AG04449 (cell line): ENCODE measurements at places on chromosomes 1 and 21.

DNA sequence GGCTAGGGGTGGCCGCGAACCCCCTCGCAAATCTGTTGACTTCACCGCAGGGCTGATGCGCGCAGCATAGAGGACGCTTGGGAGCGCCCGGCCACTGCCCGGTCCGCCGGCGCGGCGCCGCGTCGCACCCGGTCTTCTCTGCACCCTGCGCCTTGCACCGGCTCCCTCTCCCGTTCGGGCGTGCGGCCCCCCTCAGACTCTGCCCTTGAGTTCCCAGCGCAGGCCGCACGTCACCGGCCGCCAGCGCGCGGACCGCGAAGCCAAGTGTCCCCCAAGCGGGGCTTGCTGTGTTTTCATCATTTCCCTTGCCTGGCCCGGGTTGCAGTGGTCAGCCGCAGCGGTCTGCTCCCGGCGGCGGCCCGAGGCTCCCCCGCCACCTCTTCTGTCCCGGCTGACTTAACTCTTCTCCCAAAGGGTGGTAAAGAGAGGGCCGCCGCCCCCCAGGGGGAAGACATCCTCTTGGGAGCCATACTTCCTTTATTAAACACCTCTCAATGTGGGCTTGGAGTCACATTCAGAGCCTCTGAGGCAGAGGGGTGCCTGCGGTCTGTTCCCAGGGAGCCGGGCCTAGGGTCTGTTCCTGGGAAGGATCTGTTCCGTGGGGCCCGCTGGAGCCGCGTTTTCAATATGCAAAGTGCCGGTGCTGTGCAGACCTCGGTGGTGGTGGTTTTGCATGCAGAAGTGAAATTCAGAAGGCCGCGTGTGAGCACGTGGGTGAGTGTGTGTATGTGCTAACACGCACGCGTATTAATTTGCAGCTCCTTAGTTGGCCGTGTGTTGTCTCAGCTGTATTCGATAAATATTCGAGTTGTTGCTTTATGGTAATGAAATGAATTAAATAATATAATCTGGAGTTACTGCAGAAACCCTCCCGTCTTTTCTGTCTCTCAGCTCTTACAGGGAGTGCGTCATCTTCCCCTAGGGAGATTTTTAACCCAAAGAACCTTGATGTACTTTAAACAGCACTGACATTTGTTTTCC is 17.6 kb downstream of the PBX1 start:
- DNase-seq = no peak

DNA sequence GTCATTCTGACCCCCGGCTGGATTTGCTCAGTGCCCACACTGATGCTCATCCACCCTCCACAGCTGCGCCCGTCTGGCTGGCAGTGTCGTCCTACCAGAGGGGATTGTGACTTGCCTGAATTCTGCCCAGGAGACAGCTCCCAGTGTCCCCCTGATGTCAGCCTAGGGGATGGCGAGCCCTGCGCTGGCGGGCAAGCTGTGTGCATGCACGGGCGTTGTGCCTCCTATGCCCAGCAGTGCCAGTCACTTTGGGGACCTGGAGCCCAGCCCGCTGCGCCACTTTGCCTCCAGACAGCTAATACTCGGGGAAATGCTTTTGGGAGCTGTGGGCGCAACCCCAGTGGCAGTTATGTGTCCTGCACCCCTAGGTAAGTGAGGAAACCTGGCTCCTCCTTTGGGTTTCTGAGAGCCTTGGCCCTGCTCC is 5.7 kb upstream of the EFNA4 start:
- DNase-seq = no peak

DNA sequence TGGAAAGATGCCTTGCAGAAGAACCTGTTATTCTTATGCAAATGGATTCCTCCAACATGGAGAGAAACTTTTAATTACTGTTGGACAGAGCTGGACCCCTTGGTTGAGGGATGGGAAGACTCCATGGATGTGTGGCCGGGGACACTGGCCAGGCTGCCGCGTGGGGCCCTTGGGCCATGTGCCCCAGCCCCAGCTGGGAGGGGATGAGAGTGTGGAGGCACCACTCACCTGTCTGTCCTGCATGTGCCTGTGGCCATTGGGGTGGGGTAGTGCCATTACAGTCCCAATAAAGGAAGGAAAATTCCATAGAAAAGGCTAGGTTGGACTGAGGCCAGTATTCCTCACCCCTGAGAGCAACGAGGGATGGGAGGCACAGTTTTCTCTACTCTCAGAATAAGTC is 564.5 kb upstream of the PTBP2 start:
- DNase-seq = no peak

DNA sequence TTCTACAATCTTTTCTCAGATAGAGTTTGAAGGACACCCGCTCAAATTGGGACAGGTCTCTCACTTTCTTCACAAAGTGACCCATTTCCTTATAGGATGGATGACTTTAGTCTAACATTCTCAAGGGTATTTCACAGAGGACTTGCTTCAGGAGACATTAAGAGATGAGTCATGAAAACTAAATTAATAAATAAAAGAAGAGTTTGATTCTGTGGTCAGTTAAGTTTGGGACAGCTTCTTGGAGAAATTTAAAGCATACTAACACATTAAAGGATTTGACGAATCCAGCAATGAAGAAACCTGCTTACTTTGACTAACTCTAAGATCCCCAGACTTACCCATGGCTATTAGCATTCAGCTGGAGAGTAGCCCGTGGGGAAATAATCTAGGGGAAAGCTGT is 95.6 kb upstream of the RAB3GAP2 start:
- no peak for DNase-seq

GRCh38 chr1:39205102-39205780 is 746 bp downstream of the MACF1 start:
- DNase-seq = no peak

DNA sequence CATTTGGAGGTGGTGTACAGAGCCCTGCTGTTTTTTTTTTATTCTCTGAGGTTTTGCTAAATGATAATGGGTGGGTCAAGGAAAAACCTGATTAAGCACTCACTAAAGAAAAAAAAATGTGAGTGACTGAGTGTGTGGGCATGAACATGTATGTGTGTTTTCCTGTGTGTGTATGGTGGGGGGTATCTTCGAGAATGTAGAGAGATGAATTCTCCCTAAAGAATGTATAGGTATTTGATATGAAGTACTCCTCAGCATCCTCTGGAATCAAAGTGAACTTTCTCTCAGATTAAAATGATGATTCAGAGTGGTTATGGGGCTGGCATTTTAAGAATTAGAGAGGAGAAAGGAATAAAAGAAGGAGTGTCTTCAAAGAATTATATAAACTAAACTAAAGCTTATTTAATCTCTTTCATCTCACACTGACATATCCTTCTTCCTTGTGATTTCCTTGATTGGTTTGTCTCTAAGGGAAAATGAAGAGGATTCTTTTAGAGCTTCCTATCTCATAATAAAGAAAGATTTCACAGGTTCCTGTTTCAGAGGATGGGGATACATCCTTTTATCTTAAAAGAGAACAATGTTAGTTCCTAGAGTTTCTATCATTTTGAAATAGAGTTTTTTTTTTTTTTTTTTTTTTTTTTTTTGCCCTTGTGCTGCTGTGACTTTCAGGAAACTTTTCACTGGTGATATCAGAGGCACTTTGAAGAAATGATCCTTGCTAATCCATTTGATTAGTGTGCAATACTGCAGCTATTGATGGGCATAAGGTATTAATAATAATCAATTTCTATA is 23.9 kb downstream of the S1PR1 start:
- DNase-seq = no peak

GRCh38 chr1:235809688-235810397 is 56.9 kb downstream of the LYST start:
- DNase-seq = no peak
